ENCODE measurements at places on chromosomes 5 and 9.

GRCh38 chr9:82490019-82490499, 501.5 kb downstream of the SPATA31D1 start:
- DNase-seq = no peak

DNA sequence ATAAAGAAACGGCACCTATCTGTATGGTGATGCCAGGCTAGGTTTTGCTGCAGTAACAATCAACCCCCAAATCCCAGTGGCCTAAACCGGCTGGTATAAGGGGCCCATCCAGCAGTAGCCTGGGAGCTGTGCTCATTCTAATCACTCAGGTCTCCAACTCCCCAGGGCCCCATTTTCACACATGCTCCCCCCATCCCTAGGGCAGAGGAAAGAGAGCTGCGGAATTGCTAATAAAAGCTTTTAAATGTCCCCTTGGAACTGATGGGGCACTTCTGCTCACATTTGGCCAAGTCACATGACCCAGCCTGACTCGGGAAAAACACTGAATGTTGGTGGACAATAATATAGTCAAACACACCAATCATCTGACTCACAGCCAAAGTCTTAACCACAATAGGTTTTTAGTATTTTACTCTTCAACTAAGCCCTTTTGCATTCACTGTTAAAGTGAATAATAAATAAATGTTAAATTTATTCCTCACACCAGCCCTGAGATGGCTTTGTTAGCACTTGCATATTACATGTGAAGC, 1.6 kb downstream of the FBLL1 start:
- no peak for DNase-seq

DNA sequence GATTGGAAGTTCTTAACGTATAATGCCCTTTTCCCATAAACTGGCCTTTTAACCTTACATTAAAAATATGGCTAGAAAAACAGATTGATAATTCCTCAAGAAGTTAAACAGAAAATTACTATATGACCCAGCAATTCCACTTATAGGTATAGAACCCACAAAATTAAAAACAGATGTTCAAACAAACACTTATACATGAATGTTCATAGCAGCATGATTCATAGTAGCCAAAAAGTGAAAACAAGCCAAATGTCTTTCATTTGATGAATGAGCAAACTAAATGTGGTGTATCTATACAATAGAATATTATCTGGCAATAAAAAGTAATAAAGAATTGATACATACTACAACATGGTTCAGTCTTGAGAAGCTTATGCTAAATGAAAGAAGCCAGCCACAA, 35.5 kb downstream of the POU5F2 start:
- no peak for DNase-seq

DNA sequence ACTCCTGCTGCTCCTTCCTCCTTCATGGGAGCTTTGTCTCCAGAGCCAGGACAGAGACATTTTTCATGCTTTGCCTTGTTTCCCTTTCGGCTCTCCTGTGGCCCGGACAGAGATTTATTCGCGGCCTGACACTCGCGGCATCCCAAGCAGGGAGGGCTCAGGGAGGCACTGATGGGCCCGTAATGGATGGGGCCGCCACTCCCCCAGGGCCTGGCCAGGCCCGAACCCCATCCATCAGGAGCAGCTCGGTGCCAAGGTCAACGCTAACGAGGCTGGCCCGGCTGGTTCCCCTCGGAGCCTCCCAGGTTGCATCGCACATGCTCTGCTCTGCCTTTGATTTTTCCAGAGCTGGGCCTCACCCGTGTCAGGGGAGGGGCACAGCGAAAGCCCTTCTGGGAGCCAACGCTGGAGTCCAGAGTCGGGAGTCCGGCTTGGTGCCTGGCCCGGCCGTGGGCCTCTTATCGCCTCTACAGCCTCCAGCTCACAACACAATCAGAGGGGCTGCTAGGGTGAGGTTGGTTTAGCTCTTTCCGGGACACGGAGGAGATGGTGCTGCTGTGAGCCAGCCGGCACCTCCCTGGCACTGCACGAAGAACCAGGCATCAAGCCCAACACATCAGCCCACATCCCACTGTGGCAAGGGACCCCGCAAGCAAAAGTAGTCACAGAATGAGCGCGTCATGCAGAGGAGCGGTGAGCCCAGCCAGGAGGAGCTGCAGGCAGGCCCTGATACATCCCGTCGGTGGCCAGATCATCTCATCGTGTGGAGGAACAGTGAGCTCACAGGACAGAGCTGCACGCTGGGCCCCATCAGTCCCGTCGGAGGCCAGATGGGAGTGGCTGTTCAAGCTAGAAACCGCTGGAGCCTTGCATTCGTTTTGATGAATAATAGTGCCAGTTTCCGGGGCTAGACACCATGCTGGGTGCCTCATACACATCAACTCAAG, 72.2 kb upstream of the BARHL1 start:
- no peak for DNase-seq

- DNase-seq = no peak
Observed at GRCh38 chr5:154302161-154302560, 111.6 kb downstream of the GALNT10 start.

DNA sequence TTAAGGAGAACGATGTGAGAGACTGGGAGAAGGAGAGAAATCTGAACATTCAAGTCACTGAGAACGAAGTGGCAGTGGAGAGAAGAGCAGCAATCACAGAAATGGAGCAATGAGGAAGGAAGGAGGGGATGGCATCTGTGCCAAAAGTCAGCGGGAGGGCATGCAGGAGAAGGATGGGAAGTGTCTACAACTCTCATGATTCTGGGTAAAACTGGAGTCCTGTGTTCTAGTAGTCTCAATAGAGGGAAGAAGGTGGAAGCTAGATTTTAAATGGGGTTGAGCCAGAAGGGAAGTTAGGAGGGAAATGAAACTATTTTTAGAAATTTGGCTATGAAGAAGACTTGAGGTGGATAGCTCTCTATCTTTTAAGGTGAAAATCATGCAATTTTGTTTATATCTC, 39.1 kb upstream of the SPATA31C2 start:
- DNase-seq = no peak
